ENCODE measurements at places on chromosomes 5 and 9.

GRCh38 chr5:105639068-105639467 is 2031.7 kb downstream of the EFNA5 start:
- no peak for DNase-seq

DNA sequence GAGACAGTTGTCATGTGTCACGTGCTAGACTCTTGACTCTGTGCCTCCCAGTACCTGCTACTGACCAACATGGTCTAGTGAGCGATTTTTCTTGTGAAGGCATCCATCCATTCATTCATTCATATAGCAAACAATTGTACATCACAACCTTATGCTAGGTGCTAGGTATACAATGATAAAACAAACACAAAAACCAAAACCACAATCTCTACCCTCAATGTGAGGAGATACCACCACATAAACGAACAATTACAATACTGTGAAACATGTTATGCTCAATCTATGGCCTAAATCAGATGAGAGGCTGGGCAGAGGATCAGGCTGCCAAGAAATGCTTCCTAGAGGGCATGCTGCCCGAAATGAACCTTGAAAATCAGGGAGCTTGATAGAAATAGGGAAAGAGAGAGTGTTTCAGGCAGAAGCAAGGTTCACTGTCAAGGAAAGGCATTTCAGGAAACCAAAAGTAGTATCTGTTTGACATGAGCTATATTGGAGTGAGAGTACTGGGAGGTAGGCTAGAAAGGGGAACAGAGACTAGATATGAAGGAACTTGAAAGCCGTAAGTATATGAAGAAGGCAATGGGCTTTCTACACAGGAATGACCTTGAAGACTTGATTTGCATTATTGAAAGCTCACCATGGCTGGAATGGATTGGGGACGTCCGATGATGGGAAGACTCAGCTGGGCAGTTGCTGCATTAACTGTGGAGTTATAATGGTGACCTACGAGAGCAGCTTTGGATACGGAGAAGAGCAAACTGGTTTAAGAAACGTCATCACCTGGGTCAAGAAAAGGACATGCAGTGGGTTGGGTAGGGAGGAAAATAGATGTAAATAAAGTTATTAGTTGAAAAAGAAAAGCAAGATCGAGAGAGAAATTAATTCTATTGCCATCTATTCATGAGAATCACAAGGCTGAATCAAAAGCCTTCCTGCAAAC is 90.1 kb downstream of the THBS4 start:
- no peak for DNase-seq

GRCh38 chr9:98821831-98822230 is 14.4 kb downstream of the GALNT12 start:
- no peak for DNase-seq

DNA sequence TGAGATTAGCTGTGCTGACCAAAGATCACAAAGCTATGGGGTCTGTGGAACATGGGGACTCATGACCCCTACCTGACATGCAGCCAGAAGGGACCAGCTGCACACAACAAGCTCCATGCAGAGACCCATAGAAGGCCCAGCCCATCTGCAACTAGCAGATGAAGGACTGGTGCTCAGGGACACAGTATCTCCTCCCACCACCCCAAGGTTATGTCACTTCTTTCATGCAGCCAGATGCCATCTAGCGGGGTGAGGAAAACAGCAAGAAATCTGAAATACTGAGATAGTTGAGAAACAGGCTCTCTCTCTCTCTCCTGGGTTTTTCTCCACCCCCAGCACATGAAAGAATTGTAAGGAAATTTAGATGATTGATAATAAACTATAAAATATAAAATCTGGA is 161.3 kb upstream of the DAPK1 start:
- DNase-seq = peak; percentile 30

GRCh38 chr5:34930870-34931269 is 1.5 kb downstream of the DNAJC21 start:
- no peak for DNase-seq

GRCh38 chr5:5363045-5363444 is 59.4 kb upstream of the ICE1 start:
- DNase-seq = no peak

GRCh38 chr5:6722015-6722414 is 8.8 kb downstream of the TENT4A start:
- DNase-seq = peak; percentile 44

- no peak for DNase-seq
These were observed 61.5 kb upstream of the TNFSF8 start for GRCh38 chr9:114991861-114992260.

DNA sequence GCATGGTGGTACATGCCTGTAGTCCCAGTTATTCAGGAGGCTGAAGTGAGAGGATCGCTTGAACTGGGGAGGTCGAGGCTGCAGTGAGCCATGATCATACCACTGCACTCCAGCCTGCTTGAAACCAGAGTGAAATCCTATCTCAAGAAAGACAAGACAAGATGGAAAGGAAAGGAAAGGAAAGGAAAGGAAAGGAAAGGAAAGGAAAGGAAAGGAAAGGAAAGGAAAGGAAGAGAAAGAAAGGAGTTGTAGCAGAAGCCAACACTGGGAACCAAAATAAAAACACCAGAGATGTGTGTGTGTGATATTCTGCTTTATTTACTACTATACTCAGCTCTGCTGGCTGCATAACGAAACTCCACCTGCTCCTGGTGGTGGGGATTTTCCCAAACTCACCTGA is 115.3 kb downstream of the DRD1 start:
- no peak for DNase-seq

DNA sequence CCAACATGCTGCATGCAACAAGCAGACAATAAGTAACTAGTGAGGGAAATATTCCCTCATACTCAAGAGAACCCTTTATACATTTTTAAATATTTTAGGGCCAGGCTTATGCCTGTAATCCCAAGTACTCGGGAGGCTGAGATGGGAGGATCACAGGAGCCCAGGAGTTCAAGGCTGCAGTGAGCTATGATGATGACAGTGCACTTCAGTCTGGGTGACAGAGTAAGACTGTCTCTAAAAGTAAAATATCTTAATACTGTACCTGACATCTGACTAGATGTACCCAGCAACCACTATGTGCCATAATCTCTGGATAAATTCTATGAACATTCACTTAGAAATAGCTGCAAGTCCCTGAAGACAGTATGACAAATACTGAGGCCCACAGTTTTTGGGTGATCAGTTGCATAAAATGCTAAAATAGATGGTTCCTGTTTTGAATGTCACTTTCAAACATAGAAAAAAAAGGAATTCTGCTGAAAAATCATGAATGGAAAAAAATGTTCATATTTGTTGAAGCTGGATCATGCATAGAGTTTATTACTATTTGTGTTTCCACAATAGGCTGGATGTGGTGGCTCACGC is 2.0 kb upstream of the C5orf15 start:
- DNase-seq = no peak
